Naive thymus-derived CD4-positive, alpha-beta T cell (primary cell): ENCODE measurements at places on chromosomes 16 and 17. TPM values are rescaled to one million over a fixed set of nuclear protein-coding genes. Genes with fewer than 3 reads are reported as not detected.

The ABI3 gene
- 40.7 TPM for total RNA-seq

- H3K27ac ChIP-seq: no peak overlapping the region
- DNase-seq: no peak
Measured at GRCh38 chr17:81542431-81543338, 9.5 kb downstream of the FAAP100 start.

GRCh38 chr16:1097800-1098199, 1.8 kb upstream of the C1QTNF8 start:
- H3K36me3 ChIP-seq: no peaks in the 10 kb centered on the region
- H3K4me3 ChIP-seq: no peak overlapping the region
- no peak for DNase-seq

- no peaks in the 10 kb centered on the region for H3K27me3 ChIP-seq
- no peaks in the 10 kb centered on the region for H3K36me3 ChIP-seq
- no peak overlapping the region for H3K4me3 ChIP-seq
- H3K27ac ChIP-seq: no peak overlapping the region
- no peak for DNase-seq
Measured at GRCh38 chr17:79280866-79281572, 206.4 kb downstream of the ENGASE start.

DNA sequence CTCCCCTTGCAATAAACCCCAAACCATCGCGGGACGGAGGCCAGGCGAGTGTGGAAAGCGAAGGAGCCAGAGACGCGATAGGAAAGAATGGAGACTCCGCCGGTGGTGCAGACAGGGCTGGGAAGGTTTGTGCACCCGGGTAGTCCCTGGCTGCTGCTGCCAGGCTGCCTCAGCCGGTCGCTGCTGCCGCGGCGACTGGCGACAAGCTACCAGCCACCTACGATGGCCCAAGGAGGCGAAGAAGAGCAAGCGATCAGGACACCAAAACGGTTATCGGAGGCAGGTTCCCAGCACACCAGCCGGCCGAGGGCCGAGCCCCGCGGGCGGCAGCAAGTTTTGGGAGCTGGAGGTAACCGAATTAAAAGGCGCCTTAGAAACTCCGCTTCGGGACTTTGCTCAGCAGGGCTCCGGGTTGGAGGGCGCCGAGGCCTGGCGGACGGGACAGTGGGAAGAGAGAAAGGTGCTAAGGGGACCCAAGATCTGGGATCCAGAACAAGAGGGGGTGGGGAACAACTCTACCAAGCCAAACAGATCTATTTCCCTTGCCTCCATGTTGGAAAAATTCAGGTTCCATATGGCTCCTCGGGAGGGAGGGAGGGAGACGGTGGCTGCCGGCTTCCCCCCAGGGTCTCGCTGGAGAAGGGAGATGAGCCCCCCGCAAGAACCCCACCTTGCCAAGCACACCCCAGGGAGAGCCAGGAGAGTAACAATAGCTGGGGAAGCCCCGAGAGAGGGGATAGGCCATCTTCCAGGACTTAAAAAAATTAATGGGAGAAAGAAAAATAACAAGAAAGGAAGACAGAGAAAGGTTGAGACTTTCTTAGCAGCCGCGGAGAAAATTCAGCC, 9.7 kb upstream of the HOXB2 start:
- H3K4me1 ChIP-seq: no peaks in the 10 kb centered on the region
- H3K27me3 ChIP-seq: no peaks in the 10 kb centered on the region

The GNG13 gene
- not detected for total RNA-seq

- H3K27me3 ChIP-seq: no peaks in the 10 kb centered on the region
- no peaks in the 10 kb centered on the region for H3K36me3 ChIP-seq
- DNase-seq: no peak
- H3K4me3 ChIP-seq: no peak overlapping the region
Measured at GRCh38 chr16:89945654-89946053, 2.9 kb upstream of the DEF8 start.
